ENCODE measurements at places on chromosomes 3 and 15.

- peak overlapping the region; percentile 83 for H3K27ac ChIP-seq
- H3K4me3 ChIP-seq: no peak overlapping the region
- peak; percentile 70 for DNase-seq
These were observed 43.2 kb downstream of the ARHGEF3 start for GRCh38 chr3:56758539-56758981.

- H3K4me3 ChIP-seq: no peak overlapping the region
- peak overlapping the region; percentile 49 for H3K27ac ChIP-seq
- peaks cover 4% of the 10 kb centered on the region for H3K4me1 ChIP-seq
- H3K36me3 ChIP-seq: no peaks in the 10 kb centered on the region
These were observed 16.8 kb downstream of the FGF7 start for GRCh38 chr15:49439678-49440395.

DNA sequence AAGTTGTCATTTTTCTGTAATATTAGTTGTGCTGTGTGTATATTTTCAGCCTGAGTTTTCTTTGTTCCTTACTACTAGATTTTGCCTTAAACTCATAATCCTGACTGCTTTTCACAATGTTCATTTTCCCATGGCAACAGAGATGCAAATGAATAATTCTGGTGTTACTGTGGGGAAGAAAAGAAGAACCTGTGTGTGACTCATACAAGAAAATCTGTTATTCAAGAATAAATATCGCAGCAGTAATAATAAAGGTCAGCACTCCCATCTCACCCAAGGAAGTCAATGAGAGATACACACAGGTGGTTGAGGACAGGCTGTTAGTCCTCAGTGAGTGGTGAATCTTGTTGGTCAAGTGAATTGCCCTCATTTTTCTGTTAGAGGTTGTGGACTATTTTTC is 656.6 kb upstream of the NAALADL2 start:
- no peak overlapping the region for H3K4me3 ChIP-seq
- H3K27me3 ChIP-seq: no peaks in the 10 kb centered on the region
- no peak overlapping the region for H3K27ac ChIP-seq

GRCh38 chr3:107106316-107106715 is 270.9 kb upstream of the CCDC54 start:
- no peak for DNase-seq
- no peaks in the 10 kb centered on the region for H3K27me3 ChIP-seq
- no peak overlapping the region for H3K27ac ChIP-seq
- no peaks in the 10 kb centered on the region for H3K36me3 ChIP-seq

- no peak overlapping the region for H3K27ac ChIP-seq
- H3K27me3 ChIP-seq: peaks cover 51% of the 10 kb centered on the region
- peaks cover 18% of the 10 kb centered on the region for H3K4me1 ChIP-seq
- no peaks in the 10 kb centered on the region for H3K36me3 ChIP-seq
- no peak for DNase-seq
These were observed 8.4 kb upstream of the GATA2 start for GRCh38 chr3:128501431-128501830.

GRCh38 chr15:27871902-27872260 is 227.2 kb downstream of the OCA2 start:
- H3K4me1 ChIP-seq: no peaks in the 10 kb centered on the region
- H3K4me3 ChIP-seq: no peak overlapping the region
- DNase-seq: no peak
- H3K27ac ChIP-seq: no peak overlapping the region
- H3K27me3 ChIP-seq: no peaks in the 10 kb centered on the region

- no peaks in the 10 kb centered on the region for H3K36me3 ChIP-seq
- DNase-seq: no peak
- H3K4me3 ChIP-seq: no peak overlapping the region
- no peak overlapping the region for H3K27ac ChIP-seq
These were observed 62.1 kb downstream of the POMGNT2 start for GRCh38 chr3:43043793-43044192.

- H3K4me1 ChIP-seq: no peaks in the 10 kb centered on the region
- no peak overlapping the region for H3K27ac ChIP-seq
- H3K4me3 ChIP-seq: no peak overlapping the region
- DNase-seq: no peak
These were observed 9.0 kb upstream of the ADGRG7 start for GRCh38 chr3:100600181-100601042.

GRCh38 chr15:86001200-86001599 is 78.5 kb upstream of the AGBL1 start:
- no peak for DNase-seq
- H3K36me3 ChIP-seq: no peaks in the 10 kb centered on the region
- H3K27ac ChIP-seq: no peak overlapping the region
- no peaks in the 10 kb centered on the region for H3K4me1 ChIP-seq
- no peaks in the 10 kb centered on the region for H3K27me3 ChIP-seq
- H3K4me3 ChIP-seq: no peak overlapping the region

DNA sequence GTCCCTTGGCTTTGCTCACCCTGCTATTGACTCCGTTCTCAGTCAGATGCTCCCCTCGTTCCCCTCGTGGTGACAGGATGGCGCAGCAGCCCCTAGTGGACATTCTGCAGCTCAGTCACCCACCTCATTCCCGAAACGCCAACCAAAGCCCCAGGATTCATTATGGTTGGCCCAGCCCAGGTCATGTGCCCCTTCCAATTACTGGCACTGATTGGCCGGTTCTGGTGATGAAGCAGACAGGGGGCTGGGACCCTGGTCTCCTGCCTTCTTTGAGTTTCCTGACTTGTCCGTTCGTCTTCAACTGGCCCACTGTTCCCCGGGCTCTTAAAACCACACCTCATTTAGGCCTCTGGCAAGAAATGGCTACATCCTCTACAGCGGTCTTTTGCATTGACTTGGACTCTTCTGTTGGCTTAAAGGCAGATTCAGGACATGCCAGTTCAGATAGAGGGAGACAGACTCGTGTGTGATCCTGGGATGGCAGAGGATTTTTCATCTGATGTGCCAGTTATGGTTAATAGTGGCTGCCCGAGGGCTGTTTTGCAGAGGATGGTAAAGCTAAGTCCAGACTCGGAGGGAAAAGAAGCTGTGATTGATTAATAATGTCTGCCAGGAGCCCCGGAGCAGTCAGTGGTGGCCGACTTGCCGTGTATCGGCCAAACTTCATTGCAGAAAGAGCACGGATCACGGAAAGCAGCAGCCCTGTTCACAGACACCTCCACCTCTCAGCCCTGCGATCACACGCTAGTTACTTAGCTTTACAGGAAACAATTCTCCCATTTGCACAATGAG is 37.8 kb downstream of the LSM3 start:
- no peak overlapping the region for H3K4me3 ChIP-seq
- DNase-seq: no peak
- no peaks in the 10 kb centered on the region for H3K4me1 ChIP-seq
- H3K36me3 ChIP-seq: no peaks in the 10 kb centered on the region
- H3K27me3 ChIP-seq: no peaks in the 10 kb centered on the region

DNA sequence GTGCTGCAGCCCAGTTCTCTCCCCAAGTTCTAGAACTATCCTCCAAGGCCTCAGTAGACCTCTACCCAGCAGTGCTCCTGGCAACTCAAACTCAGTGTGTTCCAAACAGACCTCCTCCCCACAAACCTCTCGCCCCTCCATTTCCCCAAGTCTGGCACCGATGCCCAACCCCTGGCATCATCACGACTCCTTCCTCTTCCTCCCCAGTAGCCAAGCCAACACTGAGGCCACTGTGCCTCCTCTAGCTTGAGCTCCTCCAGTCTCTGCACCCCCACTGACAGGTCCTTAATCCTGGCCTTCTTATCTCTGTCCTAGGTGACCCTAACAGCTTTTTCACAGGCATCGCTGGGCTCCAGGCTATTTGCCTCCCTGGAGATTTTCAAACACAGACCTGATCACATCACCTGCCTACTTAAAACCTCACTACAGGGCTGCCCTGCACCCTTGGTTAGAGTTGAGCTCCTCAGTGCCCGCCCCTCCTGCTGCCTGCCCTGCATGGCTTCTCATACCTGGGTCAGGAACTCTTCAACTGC is 6.8 kb downstream of the ARPIN start:
- no peaks in the 10 kb centered on the region for H3K27me3 ChIP-seq
- peaks cover 66% of the 10 kb centered on the region for H3K36me3 ChIP-seq
- peaks cover 23% of the 10 kb centered on the region for H3K4me1 ChIP-seq
- H3K4me3 ChIP-seq: no peak overlapping the region
- H3K27ac ChIP-seq: no peak overlapping the region

DNA sequence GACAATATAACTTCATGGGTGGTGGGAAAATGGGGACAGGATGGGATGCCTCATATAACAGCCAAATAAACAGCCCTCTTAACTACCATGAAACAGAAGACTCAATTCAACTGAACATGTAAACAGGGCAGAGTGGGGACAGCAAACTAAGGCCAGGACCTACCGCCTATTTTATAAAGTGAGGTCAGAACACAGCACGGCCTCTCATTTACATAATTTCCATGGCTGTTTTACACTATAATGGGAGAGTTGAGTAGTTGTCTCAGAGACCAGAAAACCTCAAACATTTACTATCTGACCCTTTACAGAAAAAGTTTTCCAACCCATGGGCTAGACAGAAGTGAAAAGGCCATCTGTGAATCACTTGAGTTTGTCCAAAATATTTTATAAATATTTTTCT is 56.7 kb upstream of the SNRPA1 start:
- DNase-seq: no peak
- no peaks in the 10 kb centered on the region for H3K36me3 ChIP-seq
- H3K27ac ChIP-seq: no peak overlapping the region
- H3K27me3 ChIP-seq: no peaks in the 10 kb centered on the region

- H3K27me3 ChIP-seq: no peaks in the 10 kb centered on the region
- H3K36me3 ChIP-seq: no peaks in the 10 kb centered on the region
- no peaks in the 10 kb centered on the region for H3K4me1 ChIP-seq
- no peak overlapping the region for H3K4me3 ChIP-seq
These were observed 104.1 kb downstream of the GSK3B start for GRCh38 chr3:119989981-119990655.

DNA sequence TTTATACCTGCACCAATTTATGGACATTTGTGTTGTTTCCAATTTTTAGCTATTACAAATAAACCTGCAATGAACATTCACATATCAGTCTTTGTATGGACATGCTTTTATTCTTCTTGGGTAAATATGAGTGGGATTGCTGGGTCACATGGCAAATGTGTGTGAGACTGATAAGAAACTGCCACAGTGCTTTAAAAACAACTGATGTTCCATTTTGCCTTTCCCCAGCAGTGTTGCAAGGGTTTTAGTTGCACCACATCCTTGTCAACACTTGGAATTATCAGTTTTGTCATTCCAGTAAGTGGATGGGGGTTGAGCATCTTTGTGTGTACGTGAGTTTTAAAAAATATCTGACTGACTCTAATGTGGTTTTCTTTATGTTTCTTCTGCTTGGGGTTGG is 191.2 kb downstream of the PLCL2 start:
- H3K4me1 ChIP-seq: no peaks in the 10 kb centered on the region
- H3K36me3 ChIP-seq: peaks cover 15% of the 10 kb centered on the region
- DNase-seq: no peak
- no peak overlapping the region for H3K4me3 ChIP-seq
- H3K27ac ChIP-seq: no peak overlapping the region
- no peaks in the 10 kb centered on the region for H3K27me3 ChIP-seq

DNA sequence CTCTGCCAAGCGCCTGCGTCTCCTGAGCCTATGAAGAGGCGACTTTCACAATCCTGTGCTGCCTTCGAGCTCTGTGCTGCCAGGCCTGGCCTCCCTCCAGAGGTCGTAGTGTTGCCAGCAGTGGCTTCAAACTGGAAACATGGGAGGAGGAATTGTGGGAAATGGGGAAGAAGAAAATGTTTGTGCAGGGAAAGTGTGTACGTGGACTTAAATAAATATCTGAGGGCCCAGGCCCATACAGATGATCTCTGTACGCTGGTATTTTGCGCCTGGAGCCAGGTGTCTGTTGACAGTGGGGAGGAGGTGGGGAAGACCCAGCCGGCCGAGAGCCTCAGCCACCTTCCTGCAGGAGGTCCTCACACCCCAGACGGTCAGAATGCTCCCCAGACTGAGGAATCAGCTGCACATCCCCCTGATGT is 44.6 kb downstream of the ZBTB38 start:
- H3K27ac ChIP-seq: peak overlapping the region; percentile 84
- DNase-seq: peak; percentile 88
- no peaks in the 10 kb centered on the region for H3K36me3 ChIP-seq
- peak overlapping the region; percentile 19 for H3K4me3 ChIP-seq
- H3K4me1 ChIP-seq: peaks cover 73% of the 10 kb centered on the region

DNA sequence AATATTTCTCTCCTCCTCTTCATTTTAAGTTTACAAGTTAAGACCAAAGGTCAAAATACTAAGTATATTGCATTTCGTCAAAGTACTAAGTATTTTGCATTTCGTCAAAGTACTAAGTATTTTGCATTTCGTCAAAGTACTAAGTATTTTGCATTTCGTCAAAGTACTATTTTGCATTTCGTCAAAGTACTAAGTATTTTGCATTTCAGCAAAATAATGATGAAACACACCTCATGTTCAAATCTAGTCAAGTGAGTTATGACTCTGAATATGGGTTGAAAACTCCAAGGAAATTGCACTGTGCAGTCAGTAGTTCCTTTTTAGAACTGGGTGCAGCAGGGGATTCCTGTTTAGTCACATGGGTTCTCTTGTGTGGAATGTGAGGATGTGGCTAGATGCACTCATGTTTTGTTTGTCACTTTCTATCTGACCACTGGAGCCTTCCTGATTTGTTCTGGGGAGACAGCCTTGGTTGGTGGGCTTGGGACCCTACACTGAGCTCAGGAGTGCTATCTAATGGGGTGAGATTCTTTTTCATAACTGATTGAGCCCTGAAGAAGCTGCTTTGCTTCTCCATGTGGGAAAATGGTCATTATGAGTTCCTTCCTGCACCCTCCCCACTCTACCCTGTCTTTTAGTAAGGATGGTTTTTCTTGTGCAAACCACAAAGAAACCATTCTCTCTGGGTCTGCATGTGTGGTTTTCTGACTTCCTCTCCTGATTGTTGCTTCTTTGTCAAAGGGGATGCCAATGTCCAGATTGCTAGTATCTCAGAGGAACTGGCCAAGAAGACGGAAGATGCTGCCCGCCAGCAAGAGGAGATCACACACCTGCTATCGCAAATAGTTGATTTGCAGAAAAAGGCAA is 73.4 kb downstream of the CCK start:
- no peak for DNase-seq
- no peak overlapping the region for H3K4me3 ChIP-seq
- peaks cover 56% of the 10 kb centered on the region for H3K36me3 ChIP-seq
- H3K4me1 ChIP-seq: peaks cover 16% of the 10 kb centered on the region
- H3K27ac ChIP-seq: no peak overlapping the region

DNA sequence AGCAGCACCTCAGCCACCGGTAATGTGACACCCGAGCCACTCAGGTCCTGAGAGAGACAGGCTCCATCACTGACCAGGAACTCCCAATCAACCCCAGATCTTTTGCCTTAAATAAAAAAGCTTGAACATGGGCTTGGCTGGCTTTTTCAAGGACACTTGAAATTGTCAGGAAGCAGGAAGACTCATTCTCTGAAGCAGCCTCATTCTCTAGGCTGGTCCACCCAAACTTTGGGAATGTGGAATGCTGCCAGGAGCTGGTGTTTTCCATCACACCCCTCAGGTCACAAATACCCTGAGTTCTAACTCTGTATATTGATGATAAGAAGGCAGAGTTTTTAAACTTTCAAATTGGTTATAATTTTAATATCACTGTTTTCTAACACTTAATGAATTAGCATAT is 17.0 kb downstream of the CXCR6 start:
- no peaks in the 10 kb centered on the region for H3K4me1 ChIP-seq
- no peak for DNase-seq
- no peaks in the 10 kb centered on the region for H3K27me3 ChIP-seq
- no peak overlapping the region for H3K4me3 ChIP-seq

Data from left lung (tissue), 14 donors.